ENCODE measurements at places on chromosomes 5 and 9.
A peak's percentile ranks its signal among the peaks of the same experiment; 100 is the strongest.

GRCh38 chr5:109645707-109646192 is 44.0 kb upstream of the MAN2A1 start:
- ATAC-seq: no peak

DNA sequence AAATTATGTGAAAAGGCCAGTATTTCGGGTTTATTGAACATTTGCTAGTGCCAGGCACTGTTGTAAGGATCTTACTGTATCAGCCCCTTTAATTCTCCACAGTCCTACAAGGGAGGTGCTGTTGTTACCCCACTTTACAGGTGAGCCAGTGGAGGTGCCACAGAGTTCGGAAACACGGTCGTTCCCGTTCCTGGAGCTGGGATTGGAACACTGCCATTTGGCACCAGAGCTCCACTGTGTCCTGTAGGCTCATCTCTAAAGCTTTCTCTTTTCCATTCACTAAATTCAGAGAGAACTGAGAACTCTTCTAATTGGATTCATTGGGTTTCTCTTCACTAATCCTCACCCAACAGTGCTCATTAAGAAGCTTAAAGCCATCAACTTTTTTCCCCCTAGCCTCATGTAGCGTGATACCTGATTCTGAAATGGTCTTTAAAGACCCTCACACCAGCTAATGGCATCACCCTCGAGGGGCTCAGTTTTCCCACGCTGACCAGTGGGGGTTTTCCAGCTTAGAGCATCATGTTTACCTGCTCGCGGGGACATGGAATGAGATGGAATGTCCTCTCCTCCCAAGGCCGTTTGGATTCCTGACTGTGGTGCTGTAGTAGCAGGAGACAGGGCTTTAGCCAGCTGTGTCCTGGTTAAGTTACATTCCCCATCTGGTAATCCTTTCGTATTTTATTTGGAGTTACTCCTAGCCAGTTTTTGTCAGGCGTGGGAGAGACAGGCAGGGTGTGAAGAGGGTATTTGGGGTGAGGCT is 5.8 kb downstream of the ERGIC1 start:
- ATAC-seq: no peak

DNA sequence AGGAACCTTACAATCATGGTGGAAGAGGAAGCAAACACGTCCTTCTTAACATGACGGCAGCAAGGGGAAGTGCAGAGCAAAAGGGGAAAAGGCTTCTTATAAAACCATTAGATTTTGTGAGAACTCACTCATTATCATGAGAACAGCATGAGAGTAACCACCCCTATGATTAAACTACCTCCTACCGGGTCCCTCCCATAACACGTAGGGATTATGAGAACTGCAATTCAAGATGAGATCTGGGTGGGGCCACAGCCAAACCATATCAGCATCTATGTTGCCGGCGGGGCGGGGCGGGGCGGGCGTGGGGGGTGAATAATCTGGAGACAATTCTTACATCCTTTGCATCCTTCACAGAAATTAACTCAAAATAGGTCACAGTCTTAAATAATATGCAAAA is 58.8 kb upstream of the GFPT2 start:
- ATAC-seq: peak; percentile 82

- ATAC-seq: no peak
Measured at GRCh38 chr5:151082282-151082902, 1.6 kb upstream of the TNIP1 start.

DNA sequence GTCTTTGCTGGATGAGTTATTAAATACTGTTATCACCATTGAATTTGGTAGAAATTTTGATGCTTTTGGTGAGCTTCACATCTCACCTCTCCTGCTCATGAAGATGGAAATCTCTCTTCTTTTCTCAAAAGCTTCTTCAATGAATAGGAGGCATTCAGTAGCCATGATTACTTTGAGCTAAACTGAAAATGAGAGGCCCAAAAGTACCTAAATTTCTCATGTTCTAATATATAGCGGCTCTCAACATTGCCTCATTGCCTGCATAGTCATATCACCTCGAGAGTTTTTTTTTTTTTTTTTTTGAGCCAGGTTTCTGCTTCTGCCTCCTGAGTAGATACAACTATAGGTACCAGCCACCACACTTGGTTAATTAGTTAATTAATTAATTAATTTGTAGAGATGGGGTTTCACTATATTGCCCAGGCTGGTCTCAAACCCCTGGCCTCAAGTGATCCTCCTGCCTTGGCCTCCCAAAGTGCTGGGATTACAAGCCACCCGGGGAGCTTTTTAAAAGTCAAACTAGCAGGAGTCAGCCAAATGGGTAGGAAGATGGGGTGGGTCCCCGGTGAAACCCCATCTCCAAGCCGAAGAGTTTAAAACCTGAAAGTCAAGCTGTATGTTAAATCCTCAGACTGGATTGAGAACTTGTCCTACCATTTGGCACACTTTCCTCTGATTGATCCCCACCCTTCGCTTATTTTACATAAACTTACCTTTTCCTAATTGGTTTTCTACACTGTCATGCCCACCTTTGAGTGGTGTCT is 169.0 kb downstream of the DOCK2 start:
- ATAC-seq: no peak

GRCh38 chr5:78726571-78726970 is 78.0 kb upstream of the LHFPL2 start:
- ATAC-seq: no peak
